ENCODE measurements at places on chromosomes 6 and 20.

DNA sequence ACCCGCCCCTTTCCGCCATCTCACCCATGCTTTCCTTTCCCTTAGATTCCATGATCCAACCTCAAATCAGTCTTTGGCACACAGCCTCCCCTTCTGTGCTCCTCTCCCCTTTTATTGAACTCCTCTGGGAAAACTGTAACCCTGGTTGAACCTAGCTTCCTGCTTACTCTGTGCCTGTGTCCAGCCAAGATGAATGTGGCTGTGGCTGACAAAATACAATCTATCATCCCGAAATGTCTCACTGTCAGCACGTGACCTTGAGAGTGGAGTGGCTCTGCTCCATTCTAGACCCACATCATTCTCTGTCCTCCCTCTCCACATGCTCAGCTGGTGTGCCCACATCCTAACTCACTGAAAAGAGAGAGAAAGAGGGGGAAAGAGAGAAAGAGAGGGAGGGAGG is 11.0 kb downstream of the NCR2 start:
- DNase-seq = no peak

DNA sequence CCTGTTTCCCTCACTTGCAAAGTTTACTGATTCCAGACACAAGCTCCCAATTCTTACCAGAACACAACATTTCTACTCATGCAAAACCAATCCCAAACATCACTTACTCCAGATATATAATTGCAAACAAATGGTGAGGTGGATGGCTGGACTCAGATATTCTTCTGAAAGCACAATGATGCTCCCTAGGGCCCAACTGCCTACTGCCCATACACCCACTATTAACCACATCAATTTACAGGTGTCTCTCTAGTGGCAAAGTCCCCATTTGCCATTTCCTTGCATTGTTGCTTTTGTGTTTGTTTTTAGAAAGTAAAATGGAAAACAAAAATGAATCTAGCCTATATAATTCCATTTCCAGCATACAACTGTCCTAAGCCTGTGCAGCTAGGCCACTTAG is 320.9 kb upstream of the PRDM1 start:
- no peak for DNase-seq

DNA sequence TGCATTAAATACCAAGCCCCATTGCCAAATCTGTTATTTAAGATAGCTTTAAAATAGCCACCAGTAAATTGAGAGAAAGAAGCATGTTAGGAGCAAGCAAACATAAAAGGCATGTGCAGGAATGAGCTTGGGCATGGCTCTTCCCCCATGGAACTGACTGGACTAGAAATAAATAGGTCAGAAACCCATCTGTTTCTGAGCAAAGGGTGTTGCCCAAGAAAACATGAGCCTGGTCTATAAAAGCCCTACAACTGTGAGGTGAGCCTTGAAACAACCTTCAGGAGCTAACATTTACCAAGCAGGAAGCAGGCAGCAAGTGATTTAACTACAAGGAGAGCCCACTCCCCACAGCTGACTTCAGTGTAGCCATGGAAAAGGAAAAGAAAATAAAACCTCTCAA is 126.3 kb downstream of the C6orf118 start:
- DNase-seq = no peak

GRCh38 chr6:25715794-25716193 is 38.7 kb upstream of the SLC17A4 start:
- DNase-seq = no peak

GRCh38 chr6:161305860-161306259 is 32.0 kb upstream of the AGPAT4 start:
- no peak for DNase-seq

DNA sequence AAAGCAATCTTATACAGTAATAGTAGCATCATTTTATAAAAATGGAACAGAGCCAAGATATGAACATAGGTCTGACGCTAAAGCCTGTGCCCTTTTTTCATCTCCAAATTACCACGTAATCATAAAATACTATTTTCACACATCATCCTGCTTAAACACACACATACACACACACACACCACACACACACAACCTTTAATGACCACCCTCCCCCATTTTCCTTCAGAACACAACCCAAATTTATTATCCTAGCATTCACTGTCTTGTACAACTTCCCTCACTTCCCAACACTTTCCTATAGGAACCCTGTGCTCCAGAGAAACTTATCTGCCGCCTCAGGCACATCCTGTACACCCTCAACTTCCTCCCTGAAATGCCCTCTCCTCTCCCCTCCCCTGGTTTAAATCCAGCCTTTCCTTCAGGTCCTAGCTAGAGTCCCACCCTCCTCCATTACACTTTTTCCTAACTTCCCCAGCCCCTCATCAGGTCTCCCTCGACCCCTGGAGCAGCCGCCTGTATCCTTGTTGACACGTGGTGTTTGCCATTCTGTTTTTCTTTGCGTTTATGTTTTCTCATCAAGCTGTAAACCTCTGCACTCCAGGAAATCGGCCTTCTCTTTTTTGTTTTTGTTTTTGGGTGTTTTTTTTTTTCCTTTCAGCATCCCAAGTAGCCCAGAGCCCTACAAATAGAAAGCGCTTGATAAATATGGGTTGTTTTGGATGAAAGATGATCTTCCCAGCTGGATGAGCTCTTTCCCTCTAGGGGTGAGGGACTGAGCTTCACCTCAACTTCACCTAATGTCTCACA is 968 bp upstream of the MMP24 start:
- no peak for DNase-seq

All from uterus (tissue), 4 donors.